Stimulated activated CD4-positive, alpha-beta T cell treated with anti-CD3 and anti-CD28 coated beads, Interleukin-12 subunit alpha, Interleukin-12 subunit beta, amount 100 ng/mL, for 24 hours (primary cell): ENCODE measurements at places on chromosomes 3 and 15.

DNA sequence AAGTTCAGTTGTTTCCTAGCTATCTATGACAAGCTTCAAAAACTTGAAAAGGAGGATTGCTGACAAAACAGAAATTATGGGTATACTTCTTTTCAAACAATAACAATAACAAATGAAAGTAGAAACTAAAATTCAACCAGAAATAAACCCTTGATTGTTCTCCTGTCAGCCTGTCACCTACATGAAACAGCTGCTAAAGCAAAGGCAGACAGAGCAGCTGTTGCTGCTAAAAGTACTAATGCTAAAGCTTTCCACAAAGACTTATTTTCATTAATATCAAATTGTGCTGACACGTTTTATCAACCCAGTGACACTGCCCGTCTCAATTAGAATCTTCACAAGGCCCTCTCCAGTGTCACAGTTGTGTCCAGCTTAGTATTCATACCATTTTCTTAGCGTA is 533.2 kb upstream of the GBE1 start:
- DNase-seq, result no peak

DNA sequence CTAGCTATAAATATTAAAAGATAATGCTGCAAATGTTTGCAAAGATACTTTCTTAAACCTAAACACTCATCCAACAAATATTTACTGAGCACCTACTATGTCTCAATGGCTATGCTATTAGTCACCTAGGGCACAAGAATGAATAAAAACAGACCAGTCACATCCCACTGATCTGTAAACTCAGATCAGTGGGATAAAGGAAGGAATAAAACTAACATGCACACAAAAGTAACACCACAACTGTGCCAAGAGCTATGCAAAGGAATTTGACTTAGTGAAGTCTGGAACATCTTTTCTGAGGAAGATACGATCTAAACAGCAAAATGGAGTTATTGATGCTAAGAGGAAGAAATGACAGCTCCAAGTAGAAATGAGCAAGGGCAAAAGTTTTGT is 56.6 kb downstream of the CBLB start:
- no peak for DNase-seq

DNA sequence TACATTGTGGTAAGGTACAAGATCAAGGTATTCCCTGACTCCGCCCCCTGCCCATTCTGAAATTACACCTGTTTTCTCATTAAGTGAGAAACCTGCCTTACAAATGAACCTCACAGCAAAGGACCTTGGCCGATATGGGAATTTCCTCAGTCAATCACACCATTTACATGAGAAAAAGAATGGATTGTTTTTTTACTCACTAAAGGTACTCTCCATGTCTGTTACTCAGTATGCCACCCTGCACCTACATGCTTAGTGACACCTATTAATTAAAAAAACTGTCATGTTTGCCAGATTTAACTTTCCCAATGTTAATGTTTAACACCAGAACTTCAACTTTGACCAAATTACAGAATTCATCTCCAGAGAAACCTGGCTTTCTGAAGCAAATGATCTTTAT is 62.0 kb downstream of the ESYT3 start:
- DNase-seq, result no peak

DNA sequence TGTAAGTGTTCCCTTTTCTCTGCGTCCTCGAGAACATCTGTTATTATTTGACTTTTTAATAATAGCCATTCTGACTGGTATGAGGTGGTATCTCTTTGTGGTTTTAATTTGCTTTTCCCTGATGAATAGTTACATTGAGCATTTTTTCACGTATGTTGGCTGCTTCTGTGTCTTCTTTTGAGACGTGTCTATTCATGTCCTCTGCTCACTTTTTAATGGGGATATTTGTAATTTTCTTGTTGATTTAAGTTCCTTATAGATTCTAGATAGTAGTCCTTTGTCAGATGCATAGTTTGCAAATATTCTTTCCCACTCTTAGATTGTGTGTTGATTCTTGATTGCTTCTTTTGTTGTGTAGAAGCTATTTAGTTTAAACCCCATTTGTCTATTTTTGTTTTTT is 179.2 kb downstream of the DOCK3 start:
- DNase-seq, result no peak

- DNase-seq, result no peak
Measured at GRCh38 chr3:38283810-38284755, 2.0 kb downstream of the SLC22A14 start.
